ENCODE measurements at places on chromosomes 5 and 9. TPM values are rescaled to one million over a fixed set of nuclear protein-coding genes. Genes with fewer than 3 reads are reported as not detected.

- no peaks in the 10 kb centered on the region for H3K27me3 ChIP-seq
- no peak overlapping the region for H3K4me3 ChIP-seq
- no peak for DNase-seq
Measured at GRCh38 chr9:35340046-35340445, 149.9 kb upstream of the RUSC2 start.

- no peaks in the 10 kb centered on the region for H3K4me1 ChIP-seq
- peaks cover 3% of the 10 kb centered on the region for H3K36me3 ChIP-seq
- DNase-seq, result no peak
- no peak overlapping the region for H3K4me3 ChIP-seq
Measured at GRCh38 chr5:77461287-77461686, 30.8 kb downstream of the WDR41 start.

DNA sequence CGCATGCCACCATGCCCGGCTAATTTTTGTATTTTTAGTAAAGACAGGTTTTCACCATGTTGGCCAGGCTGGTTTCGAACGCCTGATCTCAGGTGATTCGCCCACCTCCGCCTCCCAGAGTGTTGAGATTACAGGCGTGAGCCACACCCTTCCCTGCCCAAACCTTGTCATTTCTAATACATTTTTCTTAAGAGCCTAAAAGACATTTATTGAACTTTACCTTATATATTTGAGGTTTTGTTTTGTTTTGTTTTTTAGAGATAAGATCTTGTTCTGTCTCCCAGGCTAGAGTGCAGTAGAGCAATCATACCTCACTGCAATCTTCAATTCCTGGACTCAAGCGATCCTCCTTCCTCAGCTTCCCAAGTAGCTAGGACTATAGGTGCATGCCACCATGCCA, 39.8 kb upstream of the FANCC start:
- H3K27me3 ChIP-seq, result no peaks in the 10 kb centered on the region
- DNase-seq, result no peak
- no peaks in the 10 kb centered on the region for H3K4me1 ChIP-seq
- H3K36me3 ChIP-seq, result no peaks in the 10 kb centered on the region
- H3K27ac ChIP-seq, result no peak overlapping the region
- H3K4me3 ChIP-seq, result no peak overlapping the region

DNA sequence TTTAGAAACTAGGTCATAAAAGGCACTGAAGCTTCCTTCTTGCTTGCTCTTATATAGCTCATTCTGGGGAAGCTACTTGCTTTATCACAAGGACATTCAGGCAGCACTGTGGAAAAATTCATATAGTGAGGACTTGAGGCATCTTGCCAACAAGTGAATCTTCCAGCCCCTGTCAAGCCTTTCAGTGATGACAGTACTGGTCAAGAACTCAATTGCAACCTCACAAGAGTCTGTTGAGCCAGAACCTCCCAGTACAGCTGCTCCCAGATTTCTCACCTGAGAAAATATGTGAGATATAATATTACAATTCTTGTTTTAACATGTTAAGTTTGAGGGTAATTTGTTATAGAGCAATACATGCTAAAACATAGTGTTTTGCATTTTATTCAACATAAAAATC, 2011.0 kb upstream of the NUDT12 start:
- H3K36me3 ChIP-seq, result no peaks in the 10 kb centered on the region
- no peak overlapping the region for H3K4me3 ChIP-seq
- H3K4me1 ChIP-seq, result no peaks in the 10 kb centered on the region
- H3K27me3 ChIP-seq, result no peaks in the 10 kb centered on the region

- peaks cover 65% of the 10 kb centered on the region for H3K36me3 ChIP-seq
- DNase-seq, result no peak
- H3K4me1 ChIP-seq, result no peaks in the 10 kb centered on the region
- H3K27me3 ChIP-seq, result no peaks in the 10 kb centered on the region
Measured at GRCh38 chr9:14127656-14128055, 186.3 kb downstream of the NFIB start.

DNA sequence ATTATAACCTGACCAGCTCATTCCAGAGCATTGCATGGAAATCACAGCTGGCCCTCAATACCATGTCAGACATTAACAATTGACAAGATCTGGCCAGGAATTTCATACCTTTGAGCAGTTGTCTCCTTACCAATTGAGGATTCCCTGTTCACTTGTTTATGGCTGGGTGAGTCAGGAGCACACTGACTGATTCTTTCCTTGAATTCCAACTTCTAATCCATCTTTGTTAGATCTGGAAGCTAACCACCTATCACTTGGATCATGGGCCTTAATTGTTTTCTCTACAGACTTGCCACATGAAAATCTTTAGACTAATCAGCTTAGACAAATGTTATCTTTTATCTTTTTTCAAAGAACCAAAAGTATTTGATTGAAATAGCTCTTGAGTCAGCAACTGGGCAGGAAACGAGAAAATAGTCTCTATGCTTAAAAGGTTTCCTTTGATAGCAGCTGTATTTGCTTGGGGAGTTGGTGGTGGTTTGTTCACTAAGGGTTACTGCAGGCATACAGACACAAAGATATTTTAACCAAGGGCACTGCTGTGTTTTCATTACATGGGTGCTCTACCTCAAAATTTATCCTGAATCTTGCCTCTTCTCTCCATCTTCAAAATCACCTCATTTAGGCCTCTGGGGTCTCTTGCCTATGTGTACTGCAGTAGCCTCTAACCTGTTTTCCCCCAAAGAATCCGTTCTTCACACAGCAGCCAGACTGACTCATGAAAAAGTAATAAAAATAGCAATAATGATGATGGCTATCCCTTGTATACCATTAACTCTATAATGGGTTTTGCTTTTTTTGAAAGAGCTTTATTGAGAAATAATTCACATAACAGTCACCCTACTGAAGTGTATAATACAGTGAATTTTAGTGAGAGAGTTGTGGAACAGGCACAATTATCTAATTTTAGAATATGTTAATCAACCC, 197.0 kb upstream of the NMUR2 start:
- H3K4me3 ChIP-seq, result no peak overlapping the region
- no peaks in the 10 kb centered on the region for H3K27me3 ChIP-seq
- H3K36me3 ChIP-seq, result no peaks in the 10 kb centered on the region
- no peaks in the 10 kb centered on the region for H3K4me1 ChIP-seq
- DNase-seq, result no peak
- no peak overlapping the region for H3K27ac ChIP-seq

DNA sequence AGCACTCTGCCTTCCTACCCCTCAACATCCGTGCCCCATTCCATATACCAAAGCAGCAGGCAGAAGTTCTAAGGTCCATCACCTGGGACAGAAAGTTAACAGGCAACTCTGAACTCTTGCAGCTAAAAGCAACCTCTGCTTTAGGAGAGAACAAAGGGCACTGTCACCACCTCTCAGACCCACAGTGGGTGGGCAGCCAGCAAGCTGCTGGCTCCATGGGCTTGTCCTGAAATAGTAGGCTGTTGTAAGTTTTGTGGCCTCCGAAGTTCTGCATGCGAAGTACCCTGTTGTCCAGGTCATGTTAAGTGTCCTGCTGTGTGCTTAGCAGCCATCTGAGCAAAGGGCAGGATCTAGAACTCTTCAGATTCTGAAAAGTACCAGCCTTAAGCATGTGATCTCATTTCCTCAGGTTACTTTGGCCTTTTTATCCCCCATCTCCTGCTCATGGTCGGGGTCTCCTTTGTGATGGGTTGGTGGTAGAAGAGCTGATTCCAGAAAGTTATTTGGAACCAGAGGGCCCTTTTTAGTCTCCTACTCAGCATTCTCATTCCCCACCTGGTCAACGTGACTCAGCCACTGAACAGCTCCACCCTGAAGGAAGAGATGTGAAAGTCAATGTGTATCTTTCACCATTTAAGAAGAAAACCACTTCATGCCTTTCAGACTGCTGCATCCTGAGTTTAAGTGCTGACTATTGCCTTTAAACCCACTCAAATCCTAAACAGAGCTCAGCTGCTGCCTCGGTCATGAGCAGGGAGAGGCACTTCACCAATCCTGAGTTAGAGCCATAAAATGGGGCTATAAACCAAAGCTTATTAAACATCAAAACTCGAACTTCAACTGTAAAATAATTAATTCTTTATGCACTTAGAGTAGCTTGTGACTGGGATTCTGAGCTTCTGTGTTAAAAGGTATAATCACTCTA, 121.4 kb downstream of the DPYSL3 start:
- H3K36me3 ChIP-seq, result no peaks in the 10 kb centered on the region
- DNase-seq, result no peak
- no peak overlapping the region for H3K27ac ChIP-seq
- H3K27me3 ChIP-seq, result no peaks in the 10 kb centered on the region
- H3K4me1 ChIP-seq, result no peaks in the 10 kb centered on the region
- no peak overlapping the region for H3K4me3 ChIP-seq

- peaks cover 6% of the 10 kb centered on the region for H3K4me1 ChIP-seq
- no peak for DNase-seq
- peaks cover 42% of the 10 kb centered on the region for H3K36me3 ChIP-seq
- H3K4me3 ChIP-seq, result no peak overlapping the region
- no peak overlapping the region for H3K27ac ChIP-seq
Measured at GRCh38 chr9:133107245-133107722, 13.8 kb downstream of the RALGDS start.

GRCh38 chr9:109110329-109111021, 9.3 kb downstream of the TMEM245 start:
- no peak for DNase-seq
- H3K4me1 ChIP-seq, result peaks cover 4% of the 10 kb centered on the region
- no peaks in the 10 kb centered on the region for H3K27me3 ChIP-seq

- H3K4me1 ChIP-seq, result no peaks in the 10 kb centered on the region
- H3K27me3 ChIP-seq, result no peaks in the 10 kb centered on the region
- H3K4me3 ChIP-seq, result no peak overlapping the region
Measured at GRCh38 chr5:44675296-44675695, 133.5 kb upstream of the MRPS30 start.

GRCh38 chr9:89639367-89639795, 34.6 kb downstream of the GADD45G start:
- H3K4me1 ChIP-seq, result peaks cover 33% of the 10 kb centered on the region
- H3K27ac ChIP-seq, result peak overlapping the region; percentile 78
- H3K36me3 ChIP-seq, result no peaks in the 10 kb centered on the region
- no peaks in the 10 kb centered on the region for H3K27me3 ChIP-seq
- no peak overlapping the region for H3K4me3 ChIP-seq

- no peaks in the 10 kb centered on the region for H3K36me3 ChIP-seq
- H3K4me1 ChIP-seq, result no peaks in the 10 kb centered on the region
- peak overlapping the region; percentile 40 for H3K4me3 ChIP-seq
- no peak for DNase-seq
Measured at GRCh38 chr9:23850690-23851629, 24.9 kb upstream of the ELAVL2 start.

DNA sequence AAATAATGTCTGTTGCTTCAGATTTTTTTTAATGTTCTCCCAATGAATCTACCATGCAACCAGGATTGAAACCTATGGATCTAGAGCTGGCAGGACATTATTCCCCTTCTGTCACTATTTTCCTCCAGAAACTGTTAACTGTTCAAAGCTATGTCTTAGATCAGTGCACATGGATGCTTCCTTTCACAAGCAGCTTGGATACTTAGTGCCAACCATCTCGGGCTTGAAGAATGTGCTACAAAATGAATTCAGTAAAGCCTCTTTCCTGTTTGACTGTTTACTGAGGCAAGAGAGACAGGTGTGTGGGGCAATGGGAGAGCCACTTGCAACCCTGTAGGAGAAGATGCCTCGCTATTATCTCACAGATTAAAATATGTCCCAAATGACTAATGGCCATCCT, 774.8 kb downstream of the KCTD16 start:
- no peaks in the 10 kb centered on the region for H3K36me3 ChIP-seq
- no peak overlapping the region for H3K27ac ChIP-seq
- no peak overlapping the region for H3K4me3 ChIP-seq
- DNase-seq, result no peak
- H3K27me3 ChIP-seq, result no peaks in the 10 kb centered on the region

DNA sequence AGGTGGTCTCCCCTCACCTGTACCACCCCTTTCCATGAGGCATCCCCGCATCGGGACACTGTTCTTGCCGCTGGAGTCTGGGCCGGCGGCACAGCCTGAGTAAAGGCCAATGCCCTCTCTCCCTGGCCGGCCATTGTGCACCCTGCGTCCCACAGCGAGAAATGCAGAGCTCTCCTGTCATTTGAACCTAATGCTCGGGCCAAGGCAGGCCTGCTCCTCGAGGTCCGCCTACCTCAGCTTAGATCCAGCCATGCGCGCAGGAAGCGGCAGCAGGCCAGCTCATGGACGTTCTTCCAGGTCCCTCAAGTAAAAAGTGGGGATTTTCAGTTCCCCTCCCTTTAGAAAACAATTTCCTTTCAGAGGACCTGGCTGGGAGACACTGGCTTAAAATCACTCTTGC, 135.0 kb downstream of the HSD17B3 start:
- no peak overlapping the region for H3K27ac ChIP-seq
- no peaks in the 10 kb centered on the region for H3K27me3 ChIP-seq
- no peaks in the 10 kb centered on the region for H3K36me3 ChIP-seq
- no peak overlapping the region for H3K4me3 ChIP-seq
- H3K4me1 ChIP-seq, result no peaks in the 10 kb centered on the region

Gene CAMK4
- not detected for total RNA-seq

- H3K27ac ChIP-seq, result no peak overlapping the region
- no peaks in the 10 kb centered on the region for H3K27me3 ChIP-seq
- no peaks in the 10 kb centered on the region for H3K4me1 ChIP-seq
- no peak for DNase-seq
Measured at GRCh38 chr5:15483351-15484097, 16.5 kb upstream of the FBXL7 start.

Gene EQTN
- total RNA-seq, result not detected

- H3K27me3 ChIP-seq, result no peaks in the 10 kb centered on the region
- H3K36me3 ChIP-seq, result no peaks in the 10 kb centered on the region
- no peak for DNase-seq
- H3K27ac ChIP-seq, result no peak overlapping the region
- no peaks in the 10 kb centered on the region for H3K4me1 ChIP-seq
Measured at GRCh38 chr5:99010294-99010693, 81.5 kb upstream of the CHD1 start.

GRCh38 chr5:132498152-132498551, 7.6 kb upstream of the IRF1 start:
- DNase-seq, result no peak
- H3K4me1 ChIP-seq, result peaks cover 78% of the 10 kb centered on the region
- no peaks in the 10 kb centered on the region for H3K36me3 ChIP-seq
- H3K4me3 ChIP-seq, result no peak overlapping the region

- no peaks in the 10 kb centered on the region for H3K27me3 ChIP-seq
- no peak for DNase-seq
- no peak overlapping the region for H3K4me3 ChIP-seq
Measured at GRCh38 chr5:123810253-123810652, 298.3 kb downstream of the CSNK1G3 start.

Gene NRG2
- total RNA-seq, result 2.2 TPM

DNA sequence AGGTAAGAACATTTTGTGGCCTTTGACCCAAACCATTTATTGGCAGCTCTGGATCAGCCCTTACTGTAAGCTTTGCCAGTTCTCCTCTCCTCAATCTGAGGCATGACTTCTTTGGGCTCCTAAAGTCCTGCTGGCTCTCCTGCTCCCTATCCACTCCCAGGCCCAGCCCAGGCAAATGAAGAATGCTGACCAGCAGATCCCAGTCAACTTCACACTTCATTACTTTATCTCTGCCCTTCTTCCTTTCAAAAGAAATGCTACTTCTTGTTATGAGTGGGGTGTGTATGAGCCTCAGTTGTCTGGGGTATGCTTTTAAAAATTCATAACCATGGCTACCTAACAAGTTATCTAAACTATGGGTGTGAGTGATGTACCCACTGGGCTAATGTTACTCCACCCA, 479.6 kb downstream of the ACTL7B start:
- no peaks in the 10 kb centered on the region for H3K27me3 ChIP-seq
- no peaks in the 10 kb centered on the region for H3K4me1 ChIP-seq
- H3K27ac ChIP-seq, result no peak overlapping the region
- H3K36me3 ChIP-seq, result no peaks in the 10 kb centered on the region

- peak overlapping the region; percentile 49 for H3K4me3 ChIP-seq
- no peaks in the 10 kb centered on the region for H3K27me3 ChIP-seq
- H3K36me3 ChIP-seq, result no peaks in the 10 kb centered on the region
Measured at GRCh38 chr9:73152543-73152844, 829 bp downstream of the ANXA1 start.
